ENCODE measurements at places on chromosomes 6 and 20.
A peak's percentile ranks its signal among the peaks of the same experiment; 100 is the strongest.

DNA sequence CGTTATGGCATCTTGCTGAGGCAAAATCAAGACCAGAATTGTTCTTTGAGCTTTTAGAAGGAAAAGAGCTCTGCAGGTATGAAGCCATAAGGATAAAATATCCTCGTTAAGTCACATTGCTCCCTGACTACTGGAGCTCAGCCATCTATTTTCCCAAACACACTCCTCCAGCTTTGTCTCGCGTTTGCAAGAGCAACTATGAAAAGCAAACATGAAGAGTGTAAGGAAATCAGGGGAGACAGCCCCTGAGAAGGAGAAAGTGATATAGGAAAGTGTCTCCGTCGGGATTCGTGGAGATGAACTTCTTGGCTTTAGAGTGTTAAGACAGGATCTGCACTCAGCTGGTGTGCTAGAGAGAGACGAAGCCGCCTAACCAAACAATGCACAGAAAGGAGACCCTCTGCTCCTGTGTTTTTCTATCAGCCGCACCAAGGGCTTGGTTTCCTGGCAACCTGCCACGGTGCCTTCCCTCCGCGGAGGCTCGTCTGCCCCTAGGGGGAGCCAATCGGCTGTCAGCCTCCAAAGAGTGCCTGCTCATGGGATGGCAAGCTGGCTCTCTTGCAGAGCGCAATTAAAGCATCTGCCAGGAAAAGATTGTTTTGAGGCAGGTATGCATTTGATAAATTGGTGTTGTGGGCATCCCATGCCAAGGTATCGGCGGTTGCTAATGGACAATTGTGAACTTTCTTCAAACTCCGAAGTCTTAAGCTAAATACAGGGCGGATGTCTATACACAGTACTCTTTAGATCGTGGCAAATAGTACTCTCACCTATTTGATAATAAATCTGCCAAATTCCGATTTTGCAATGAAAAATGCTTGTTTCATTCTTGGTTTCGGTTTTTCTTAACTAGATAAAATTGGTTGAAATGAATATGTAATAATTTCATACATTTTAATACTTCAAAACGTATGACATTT is 603.2 kb downstream of the RNF144B start:
- no peak overlapping the region for H3K4me3 ChIP-seq
- H3K4me1 ChIP-seq, result peaks cover 16% of the 10 kb centered on the region
- H3K27ac ChIP-seq, result no peak overlapping the region
- DNase-seq, result peak; percentile 23

GRCh38 chr6:35719830-35720733 is 16.8 kb upstream of the ARMC12 start:
- no peak overlapping the region for H3K4me3 ChIP-seq
- H3K27ac ChIP-seq, result no peak overlapping the region
- H3K27me3 ChIP-seq, result no peaks in the 10 kb centered on the region
- no peaks in the 10 kb centered on the region for H3K36me3 ChIP-seq

DNA sequence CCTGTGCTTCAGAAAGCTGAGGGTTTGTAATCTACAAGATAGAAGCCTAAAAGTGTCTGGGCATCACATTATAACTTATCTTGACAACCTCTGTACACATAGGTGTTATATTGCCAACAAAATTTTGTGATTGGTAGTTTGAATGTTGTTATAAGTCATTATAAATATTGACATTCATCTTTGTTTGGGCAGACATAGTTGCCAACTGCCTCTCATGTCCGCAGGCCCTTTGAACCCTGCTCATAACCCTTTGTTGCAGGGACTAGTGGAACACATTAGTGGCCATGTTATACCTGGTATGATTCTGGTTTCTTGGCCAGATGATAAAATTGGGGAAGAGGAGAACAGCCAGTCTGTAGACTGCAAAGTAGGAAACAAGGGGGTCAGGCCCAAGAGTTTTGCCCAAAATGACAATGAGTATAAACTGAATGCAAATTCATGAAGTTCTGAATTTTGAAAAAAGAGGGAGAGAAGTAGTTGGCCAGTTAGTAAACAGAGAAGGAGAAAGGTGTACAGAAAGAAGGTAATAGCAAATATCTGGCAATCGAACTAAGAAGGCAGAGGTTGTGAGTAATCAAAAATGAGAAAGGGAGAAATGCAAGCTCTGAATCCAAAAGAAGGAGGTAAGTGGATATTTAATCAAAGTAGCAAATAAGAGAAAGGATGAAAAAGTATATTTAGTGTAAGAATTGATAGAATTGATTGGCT is 21.6 kb upstream of the LMBRD1 start:
- no peak overlapping the region for H3K4me3 ChIP-seq
- H3K4me1 ChIP-seq, result peaks cover 13% of the 10 kb centered on the region
- no peak for DNase-seq

DNA sequence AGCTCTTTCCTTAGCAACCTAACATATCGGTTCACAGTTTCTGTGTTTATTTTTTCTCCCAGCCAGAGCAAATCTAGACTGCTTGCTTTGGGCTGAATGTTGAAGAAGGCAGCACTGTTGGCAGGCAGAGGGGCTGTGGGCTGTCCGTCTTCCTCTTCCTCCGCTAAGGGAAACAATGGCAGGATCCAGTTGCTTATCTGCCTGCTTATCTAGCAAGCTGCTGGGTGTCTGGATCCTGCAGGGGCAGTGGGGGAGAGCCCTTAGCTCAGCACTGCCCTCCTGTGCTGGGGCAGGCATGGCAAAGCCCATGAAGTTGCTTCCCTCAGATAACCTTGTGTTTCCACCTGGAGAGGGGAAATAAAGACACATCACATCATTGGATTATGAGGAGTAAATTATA is 92.7 kb upstream of the CD93 start:
- H3K4me3 ChIP-seq, result no peak overlapping the region
- no peak overlapping the region for H3K27ac ChIP-seq
- no peaks in the 10 kb centered on the region for H3K27me3 ChIP-seq
- no peaks in the 10 kb centered on the region for H3K36me3 ChIP-seq
- DNase-seq, result no peak

DNA sequence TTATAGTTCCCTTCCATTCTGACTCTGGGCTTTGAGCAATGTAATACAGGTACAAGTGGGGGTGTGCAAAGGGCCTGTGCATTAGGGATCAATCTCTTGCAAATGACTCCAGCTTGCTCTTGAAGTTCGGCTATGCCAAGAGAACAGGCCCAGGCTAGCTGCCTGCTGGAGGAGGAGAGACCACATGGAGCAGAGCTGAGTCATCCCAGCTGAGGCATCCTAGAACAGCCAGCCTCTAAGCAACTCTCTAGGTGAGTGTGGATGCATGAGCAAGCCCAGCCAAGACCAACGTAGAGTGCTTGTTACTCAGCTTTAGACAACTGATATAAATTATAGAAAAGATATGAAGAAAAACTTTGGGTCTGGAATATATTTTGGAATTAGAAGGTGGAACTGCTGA is 47.6 kb upstream of the RBM24 start:
- no peaks in the 10 kb centered on the region for H3K27me3 ChIP-seq
- H3K4me1 ChIP-seq, result no peaks in the 10 kb centered on the region
- no peak overlapping the region for H3K27ac ChIP-seq
- no peaks in the 10 kb centered on the region for H3K36me3 ChIP-seq
- DNase-seq, result no peak

DNA sequence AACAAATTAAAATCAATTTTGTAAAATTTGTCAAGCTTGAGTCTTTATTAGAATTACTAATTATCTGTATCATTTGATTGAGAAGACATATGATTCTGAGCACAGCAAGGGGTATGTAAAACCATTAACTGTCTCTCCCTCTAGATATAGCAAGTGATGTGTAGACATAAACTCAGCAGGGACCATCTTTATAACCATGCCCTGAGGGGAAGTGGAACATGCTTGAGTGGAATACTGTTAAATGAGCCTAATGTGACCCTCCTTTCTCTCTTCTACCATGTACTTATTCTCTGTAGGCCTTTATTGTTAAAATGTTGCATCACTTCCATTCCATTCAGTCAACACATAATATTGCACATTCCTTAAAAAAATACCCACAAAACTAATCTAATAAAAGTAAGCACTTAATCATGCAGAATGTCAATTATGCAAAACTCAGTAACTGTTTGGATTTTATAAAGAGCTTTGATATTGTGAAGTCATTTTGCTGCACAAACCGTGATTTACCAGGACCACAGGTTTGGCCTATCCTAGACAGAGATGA is 896.6 kb upstream of the MANEA start:
- no peaks in the 10 kb centered on the region for H3K36me3 ChIP-seq
- H3K4me3 ChIP-seq, result no peak overlapping the region
- no peaks in the 10 kb centered on the region for H3K4me1 ChIP-seq
- no peak for DNase-seq
- H3K27me3 ChIP-seq, result no peaks in the 10 kb centered on the region

DNA sequence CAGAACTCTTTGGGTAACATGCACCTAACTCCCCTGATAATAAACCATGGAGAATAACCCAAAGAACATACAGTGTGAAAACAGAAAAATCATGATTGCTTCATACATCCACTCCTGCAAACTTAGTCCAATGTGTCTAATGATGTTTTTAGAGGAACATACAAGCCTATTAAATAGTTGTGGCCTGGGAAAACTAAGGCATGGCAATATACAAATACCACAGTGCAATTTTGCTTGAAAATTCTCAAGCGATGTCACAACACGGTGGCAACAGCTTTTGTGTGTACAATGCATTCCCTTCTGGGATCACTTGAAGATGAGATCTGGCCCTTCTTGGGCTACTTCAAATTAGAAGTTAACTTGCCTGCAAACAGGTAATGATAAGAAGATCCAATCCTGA is 16.7 kb downstream of the MAP3K5 start:
- H3K27me3 ChIP-seq, result no peaks in the 10 kb centered on the region
- peaks cover 13% of the 10 kb centered on the region for H3K4me1 ChIP-seq
- no peak for DNase-seq
- H3K4me3 ChIP-seq, result no peak overlapping the region

- H3K27ac ChIP-seq, result no peak overlapping the region
- no peaks in the 10 kb centered on the region for H3K36me3 ChIP-seq
- H3K4me3 ChIP-seq, result no peak overlapping the region
- no peaks in the 10 kb centered on the region for H3K4me1 ChIP-seq
- H3K27me3 ChIP-seq, result no peaks in the 10 kb centered on the region
Measured at GRCh38 chr20:48195121-48195870, 410.0 kb upstream of the SULF2 start.

- no peaks in the 10 kb centered on the region for H3K27me3 ChIP-seq
- H3K27ac ChIP-seq, result no peak overlapping the region
Measured at GRCh38 chr6:69974193-69974592, 107.8 kb downstream of the COL19A1 start.

GRCh38 chr6:13339863-13340630 is 11.7 kb upstream of the TBC1D7 start:
- H3K27ac ChIP-seq, result no peak overlapping the region
- no peak for DNase-seq
- no peaks in the 10 kb centered on the region for H3K36me3 ChIP-seq
- H3K4me3 ChIP-seq, result no peak overlapping the region
- H3K4me1 ChIP-seq, result no peaks in the 10 kb centered on the region

GRCh38 chr6:25035174-25035511 is 99.4 kb upstream of the RIPOR2 start:
- no peak for DNase-seq
- H3K4me1 ChIP-seq, result peaks cover 24% of the 10 kb centered on the region
- peak overlapping the region; percentile 39 for H3K27ac ChIP-seq

DNA sequence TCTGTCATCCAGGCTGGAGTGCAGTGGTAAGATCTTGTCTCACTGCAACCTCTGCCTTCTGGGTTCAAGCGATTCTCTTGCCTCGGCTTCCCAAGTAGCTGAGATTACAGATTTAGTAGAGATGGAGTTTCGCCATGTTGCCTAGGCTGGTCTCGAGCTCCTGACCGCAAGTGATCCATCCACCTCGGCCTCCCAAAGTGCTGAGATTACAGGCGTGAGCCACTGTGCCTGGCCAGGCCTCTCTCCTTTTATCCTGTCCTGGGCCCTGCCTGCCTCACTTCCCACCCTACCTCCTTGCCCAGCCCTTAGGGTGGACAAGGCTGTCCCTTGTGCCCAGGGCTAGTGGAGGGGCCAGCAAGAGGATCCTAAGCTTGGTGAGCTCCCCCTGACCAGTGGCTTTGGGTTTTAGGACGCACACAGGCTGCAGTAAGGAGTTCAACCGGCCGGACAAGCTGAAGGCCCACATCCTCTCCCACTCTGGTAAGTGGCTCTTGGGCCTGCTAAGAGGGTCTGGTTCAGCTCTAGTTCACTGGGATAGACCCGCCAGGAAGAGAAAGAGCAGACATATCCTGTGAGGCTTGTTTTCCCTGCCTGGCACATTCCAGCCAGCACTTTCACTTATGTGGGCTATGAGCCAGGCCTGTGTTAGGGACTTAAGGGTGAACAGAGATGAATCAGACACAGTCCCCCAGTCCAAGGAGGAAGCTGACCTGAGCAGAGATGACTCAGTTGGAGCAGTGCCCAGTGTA is 21.9 kb upstream of the CHMP4B start:
- no peak overlapping the region for H3K4me3 ChIP-seq
- no peak for DNase-seq
- no peak overlapping the region for H3K27ac ChIP-seq
- H3K27me3 ChIP-seq, result no peaks in the 10 kb centered on the region
- peaks cover 28% of the 10 kb centered on the region for H3K4me1 ChIP-seq
- no peaks in the 10 kb centered on the region for H3K36me3 ChIP-seq

GRCh38 chr6:6006428-6007365 is at the start of gene NRN1:
TSS of gene NRN1 (minus strand) at chr6:6006925. CDS start at chr6:6006749, 176 bp downstream.
- H3K27me3 ChIP-seq, result peaks cover 17% of the 10 kb centered on the region
- H3K36me3 ChIP-seq, result no peaks in the 10 kb centered on the region

- no peaks in the 10 kb centered on the region for H3K27me3 ChIP-seq
- H3K4me1 ChIP-seq, result peaks cover 28% of the 10 kb centered on the region
- H3K36me3 ChIP-seq, result peaks cover 5% of the 10 kb centered on the region
- DNase-seq, result no peak
- no peak overlapping the region for H3K27ac ChIP-seq
Measured at GRCh38 chr6:135033238-135033637, 21.4 kb downstream of the HBS1L start.

- no peak overlapping the region for H3K4me3 ChIP-seq
- H3K27ac ChIP-seq, result no peak overlapping the region
- DNase-seq, result no peak
Measured at GRCh38 chr6:30881392-30882203, 2.7 kb upstream of the DDR1 start.

DNA sequence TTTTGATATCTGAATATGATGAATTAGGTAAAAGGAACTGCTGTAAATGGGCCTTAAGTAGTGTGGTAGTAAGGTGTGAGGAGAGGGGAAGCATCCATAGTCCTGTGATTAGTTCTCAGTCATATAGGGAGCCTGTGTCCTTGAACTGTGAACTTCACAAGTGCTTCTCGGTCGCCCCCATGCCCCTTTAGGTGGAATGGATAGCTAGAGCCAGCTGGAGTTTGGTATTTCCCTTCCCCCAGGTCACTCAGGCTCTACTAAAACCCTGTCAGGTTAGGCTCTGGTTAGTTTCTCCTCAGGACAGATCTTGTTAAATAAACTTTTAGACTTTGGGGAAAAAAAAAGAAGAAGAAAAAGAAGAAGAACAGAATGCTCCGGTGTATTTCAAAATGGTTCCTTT is 82.0 kb downstream of the PPP1R14C start:
- H3K27me3 ChIP-seq, result no peaks in the 10 kb centered on the region
- no peak overlapping the region for H3K4me3 ChIP-seq
- no peak for DNase-seq
- H3K4me1 ChIP-seq, result no peaks in the 10 kb centered on the region
- H3K36me3 ChIP-seq, result no peaks in the 10 kb centered on the region

- peak overlapping the region; percentile 3 for H3K4me3 ChIP-seq
- no peak overlapping the region for H3K27ac ChIP-seq
- DNase-seq, result peak; percentile 46
- H3K27me3 ChIP-seq, result no peaks in the 10 kb centered on the region
- no peaks in the 10 kb centered on the region for H3K36me3 ChIP-seq
Measured at GRCh38 chr6:126170978-126171382, 168.9 kb upstream of the CENPW start.
